ENCODE measurements at places on chromosomes 7 and 10. TPM values are rescaled to one million over a fixed set of nuclear protein-coding genes. Genes with fewer than 3 reads are reported as not detected.

Gene PNLIPRP3
- not detected for total RNA-seq

Gene CASP7
- total RNA-seq, result 23.5 TPM

Gene FAM180A
- 1.1 TPM for total RNA-seq

Gene AQP1
- 373 TPM for total RNA-seq

Gene CDH23
- 79.3 TPM for total RNA-seq

Gene PTF1A
- total RNA-seq, result not detected

Gene TMEM178B
- total RNA-seq, result 7.9 TPM

Gene APBB1IP
- 8.0 TPM for total RNA-seq

Gene CHAT
- not detected for total RNA-seq

Gene PLCE1
- 59.2 TPM for total RNA-seq

GRCh38 chr10:93894516-93895378, 969 bp downstream of the SLC35G1 start:
- no peak for DNase-seq

DNA sequence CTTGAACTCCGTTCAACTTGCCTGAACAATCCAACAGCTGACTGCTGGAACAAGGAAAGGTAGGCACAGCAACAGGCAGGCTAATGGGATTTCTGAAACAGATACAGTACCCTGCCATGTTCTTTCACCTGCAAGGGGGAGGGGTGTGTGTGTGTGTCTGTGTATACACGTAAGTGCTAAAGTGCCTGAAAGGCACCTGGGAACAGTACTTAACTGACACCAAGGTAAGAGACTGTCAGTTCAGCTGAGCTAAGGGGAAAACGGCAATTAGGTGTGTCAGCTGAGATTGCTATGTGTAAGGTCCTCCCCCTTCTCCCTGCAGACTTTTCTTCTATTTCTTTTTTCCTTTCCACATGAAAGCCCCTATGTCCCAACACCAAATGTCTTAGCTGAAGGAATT, 27.0 kb downstream of the NAMPT start:
- no peak for DNase-seq

DNA sequence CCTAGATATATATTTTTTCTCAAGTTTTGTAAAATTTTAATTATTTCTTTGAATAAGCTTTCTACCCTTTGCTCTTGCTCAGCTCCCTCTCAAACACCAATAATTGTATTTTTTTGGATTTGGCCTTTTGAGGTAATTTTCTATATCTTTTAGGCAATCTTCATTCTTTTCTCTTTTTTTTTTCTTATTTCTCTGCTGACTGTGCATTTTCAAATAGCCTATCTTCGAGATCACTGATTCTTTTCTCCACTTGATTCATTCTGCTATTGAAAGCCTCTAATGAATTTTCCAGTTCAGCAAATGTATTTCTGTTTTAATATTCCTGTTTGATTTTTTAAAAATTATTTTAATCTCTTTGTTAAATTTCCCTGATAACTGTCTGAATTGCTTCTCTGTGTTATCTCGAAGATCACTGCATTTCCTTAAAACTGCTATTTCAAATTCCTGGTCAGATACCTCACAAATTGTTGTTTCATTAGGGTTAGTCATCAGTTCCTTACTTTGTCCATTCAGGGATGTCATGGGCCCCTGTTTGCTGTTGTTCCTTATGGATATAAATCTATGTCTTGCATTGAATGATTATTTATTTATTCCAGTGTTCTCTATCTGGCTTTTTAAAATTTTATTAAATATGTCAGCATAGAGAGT, 100.1 kb upstream of the UNC5B start:
- no peak for DNase-seq

- DNase-seq, result no peak
These were observed 100.3 kb upstream of the AGBL3 start for GRCh38 chr7:134885967-134886352.

DNA sequence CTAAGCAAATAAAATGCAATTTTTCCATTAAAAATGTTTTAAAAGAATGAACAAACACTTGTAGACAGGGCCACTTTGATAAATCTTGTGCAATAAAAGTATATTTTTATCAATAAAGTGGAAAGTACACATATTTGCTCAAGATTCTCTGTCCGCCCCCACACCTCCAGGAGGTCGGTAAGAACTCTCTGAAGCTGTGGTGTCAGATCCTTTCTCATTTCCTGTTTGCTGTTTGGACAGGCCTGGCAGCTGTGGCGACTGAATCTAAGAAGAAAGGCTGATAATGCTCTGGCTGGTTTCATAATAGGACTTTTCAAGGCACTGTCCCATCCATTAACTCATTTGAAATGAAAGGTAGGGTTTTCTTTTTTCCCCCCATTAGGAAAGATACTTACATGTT, 15.3 kb upstream of the ASB4 start:
- no peak for DNase-seq

GRCh38 chr10:84308481-84309304, 19.7 kb upstream of the CCSER2 start:
- peak; percentile 67 for DNase-seq

- DNase-seq, result peak; percentile 83
These were observed 40.1 kb downstream of the PFKP start for GRCh38 chr10:3107426-3107961.

- DNase-seq, result no peak
These were observed 6.1 kb downstream of the RBM20 start for GRCh38 chr10:110650265-110650668.

DNA sequence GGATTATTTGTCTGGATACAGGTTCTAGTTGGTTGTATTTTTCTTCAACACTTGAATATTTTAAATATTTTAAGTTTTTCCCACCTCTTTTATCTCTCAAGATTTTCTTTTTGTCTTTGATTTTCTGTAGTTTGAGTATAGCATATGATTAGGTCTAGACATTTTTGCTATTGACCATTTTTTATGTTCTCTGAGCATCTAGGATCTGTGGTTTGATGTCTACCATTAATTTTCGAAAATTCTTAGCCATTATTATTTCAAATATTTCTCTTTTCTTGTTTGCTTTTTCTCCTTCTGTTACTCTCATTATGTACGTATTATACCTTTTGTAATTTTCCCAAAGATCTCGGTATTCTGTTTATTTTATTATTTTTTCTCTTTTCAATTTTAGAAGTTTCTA, 219.1 kb downstream of the ITGB1 start:
- DNase-seq, result no peak

- DNase-seq, result no peak
These were observed 527 bp downstream of the HOXA1 start for GRCh38 chr7:27095050-27095896.

- DNase-seq, result peak; percentile 52
These were observed 876 bp downstream of the GNAI1 start for GRCh38 chr7:80135309-80136104.

DNA sequence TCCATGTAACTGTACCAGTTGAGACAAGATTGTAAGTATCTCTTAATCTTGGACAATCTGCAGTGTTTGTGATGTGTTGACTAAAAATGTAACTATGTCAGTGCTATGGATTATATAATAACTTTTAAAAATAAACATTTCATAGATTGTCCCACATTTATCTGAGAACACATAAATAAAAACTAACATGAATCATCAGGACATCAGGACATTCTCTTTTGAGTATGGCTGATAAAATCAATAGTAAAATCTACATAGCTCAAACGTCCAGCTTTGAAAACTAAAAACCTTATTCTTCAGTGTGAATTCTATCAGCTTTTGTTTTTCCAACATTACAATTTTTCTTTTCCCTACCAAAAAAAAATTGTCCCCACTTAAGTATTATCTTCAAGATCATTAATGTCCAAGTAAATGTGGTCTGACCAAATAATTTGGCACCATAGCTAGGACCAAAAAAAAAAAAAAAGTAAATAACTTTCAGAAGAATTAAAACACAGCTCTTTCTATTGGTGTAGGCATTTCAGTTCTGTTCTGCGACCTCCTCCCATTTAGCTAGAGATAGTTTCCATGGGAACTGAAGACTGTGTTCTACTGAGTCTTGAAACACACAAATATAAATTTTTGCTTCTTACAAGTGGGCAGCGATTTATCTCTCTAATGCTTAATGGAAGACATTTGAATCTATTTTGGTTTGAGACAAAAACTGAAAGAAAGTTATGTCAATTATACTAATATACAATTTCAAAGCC, 123.0 kb upstream of the SGCE start:
- no peak for DNase-seq

GRCh38 chr7:154336295-154336694, 284.1 kb downstream of the DPP6 start:
- no peak for DNase-seq

DNA sequence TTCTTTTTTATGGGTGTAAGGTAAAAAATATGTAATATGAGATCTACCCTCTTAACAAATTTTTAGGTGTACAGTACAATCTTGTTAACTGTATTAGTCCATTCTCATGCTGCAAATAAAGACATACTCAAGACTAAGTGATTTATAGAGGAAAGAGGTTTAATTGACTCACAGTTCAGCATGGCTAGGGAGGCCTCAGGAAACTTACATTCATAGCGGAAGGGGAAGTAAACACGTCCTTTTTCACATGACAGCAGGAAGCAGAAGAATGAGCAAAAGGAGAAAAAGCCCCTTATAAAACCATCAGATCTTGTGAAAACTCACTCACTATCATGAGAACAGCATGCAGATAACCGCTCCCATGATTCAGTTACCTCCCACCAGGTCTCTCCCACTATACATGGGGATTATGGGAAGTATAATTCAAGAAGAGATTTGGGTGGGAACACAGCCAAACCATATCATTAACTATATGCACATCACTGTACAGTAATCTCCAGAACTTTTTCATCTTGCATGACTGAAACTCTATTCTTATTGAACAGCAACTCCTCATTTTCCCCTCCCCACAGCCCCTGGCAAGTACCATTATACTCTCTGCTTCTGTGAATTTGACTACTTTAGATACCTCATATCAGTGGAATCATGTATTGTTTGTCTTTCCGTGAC, 127.4 kb downstream of the WNT2 start:
- DNase-seq, result no peak

DNA sequence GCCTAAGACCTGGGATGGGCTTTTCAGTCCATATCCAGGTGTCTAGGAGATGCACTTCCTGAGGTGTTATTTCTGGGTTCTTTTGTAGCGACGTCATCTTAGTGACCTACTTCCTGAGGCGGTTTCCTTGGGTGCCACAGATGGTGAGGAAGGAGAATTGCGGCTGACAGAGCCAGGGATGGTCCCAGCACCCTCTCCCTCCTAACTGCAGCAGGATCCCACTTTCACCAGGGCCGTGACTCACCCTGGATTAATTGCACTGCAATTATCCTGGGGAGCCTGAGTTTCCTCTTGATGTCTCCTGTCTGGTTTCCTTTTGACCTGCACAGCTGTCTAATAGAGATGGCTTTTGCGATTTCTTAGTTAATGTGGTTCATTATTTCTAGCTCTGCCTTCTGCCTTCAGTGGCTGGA, 271.7 kb downstream of the TCF7L2 start:
- no peak for DNase-seq

DNA sequence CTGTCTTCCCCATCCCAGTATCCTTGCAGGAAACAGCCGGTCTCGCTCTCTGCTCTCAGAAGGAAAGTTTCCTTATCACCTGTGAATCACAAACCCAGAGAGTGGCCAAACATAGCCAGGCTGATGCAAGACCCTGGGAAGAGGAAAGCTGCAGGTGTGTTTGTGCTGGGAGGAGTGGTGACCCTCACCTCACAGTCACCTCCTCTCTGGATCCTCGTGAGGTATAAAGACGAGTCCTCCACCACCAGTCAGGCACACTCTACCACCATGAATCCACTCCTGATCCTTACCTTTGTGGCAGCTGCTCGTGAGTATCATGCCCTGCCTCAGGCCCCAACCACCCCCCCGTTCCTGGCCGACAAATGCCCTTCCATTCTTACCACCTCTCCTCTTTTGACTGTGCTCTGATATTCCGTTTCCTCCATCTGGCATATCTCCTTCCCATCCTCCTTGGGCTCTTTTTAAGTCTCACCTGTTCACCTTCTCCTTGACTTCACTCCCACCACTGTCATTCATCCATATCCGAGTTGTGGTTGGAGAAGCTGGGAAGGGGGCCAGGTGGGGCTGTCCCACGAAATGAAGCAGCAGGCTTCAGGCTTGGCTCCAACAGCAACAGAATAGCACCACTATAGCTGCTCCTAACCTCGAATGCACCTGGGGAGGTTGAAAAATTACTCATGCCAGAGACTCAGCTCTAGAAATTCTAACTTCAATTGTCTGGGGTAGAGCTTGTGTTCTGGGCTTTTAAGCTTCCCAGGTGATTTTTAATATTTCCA, at the start of gene PRSS1:
PRSS1 (plus strand) TSS at position 255 of the 776 bp plus-strand sequence; CDS start at position 268, 13 bp downstream.
- no peak for DNase-seq

All from ureter (tissue), 1 donor.